ENCODE measurements at places on chromosomes 16 and 17.

DNA sequence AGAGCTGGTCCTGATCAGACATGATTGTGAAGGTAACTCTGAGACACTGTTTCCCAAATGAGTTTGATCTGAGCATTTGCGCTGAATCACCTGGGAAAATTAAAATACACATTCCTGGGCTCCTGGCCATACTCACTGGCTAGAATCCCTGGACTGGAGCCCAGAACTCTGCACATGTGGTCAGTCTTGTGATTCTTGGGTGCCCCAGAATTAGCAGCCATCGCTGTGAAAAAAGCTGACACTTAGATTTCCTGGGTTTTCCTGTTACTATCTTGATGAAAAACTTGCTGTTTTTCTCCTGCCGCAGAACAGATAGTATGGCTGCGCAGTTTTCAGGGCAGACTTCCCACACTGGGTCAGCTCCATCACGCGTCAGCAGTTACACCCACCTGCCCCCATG, 24.6 kb downstream of the NECAB2 start:
- DNase-seq = no peak

DNA sequence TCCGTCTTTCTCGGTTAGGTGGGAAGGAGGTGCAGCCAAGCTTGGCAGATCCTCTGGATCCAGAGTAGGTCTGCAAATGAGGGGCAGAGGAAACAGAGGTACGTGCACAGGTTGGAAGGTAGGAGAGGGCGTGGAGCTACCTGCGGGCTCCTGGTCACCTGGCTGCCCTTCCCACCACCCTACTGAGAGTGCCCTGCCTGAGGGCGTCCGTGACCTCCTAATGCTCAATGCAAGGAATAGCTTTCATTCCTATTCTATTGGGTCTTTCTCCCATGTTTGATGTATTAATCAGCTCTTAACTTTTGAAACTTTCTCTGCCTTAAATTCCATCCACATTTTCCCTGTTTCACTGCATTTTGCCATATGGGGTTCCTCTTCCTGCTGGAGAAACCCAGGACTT, 44.6 kb downstream of the MYH13 start:
- no peak for DNase-seq

DNA sequence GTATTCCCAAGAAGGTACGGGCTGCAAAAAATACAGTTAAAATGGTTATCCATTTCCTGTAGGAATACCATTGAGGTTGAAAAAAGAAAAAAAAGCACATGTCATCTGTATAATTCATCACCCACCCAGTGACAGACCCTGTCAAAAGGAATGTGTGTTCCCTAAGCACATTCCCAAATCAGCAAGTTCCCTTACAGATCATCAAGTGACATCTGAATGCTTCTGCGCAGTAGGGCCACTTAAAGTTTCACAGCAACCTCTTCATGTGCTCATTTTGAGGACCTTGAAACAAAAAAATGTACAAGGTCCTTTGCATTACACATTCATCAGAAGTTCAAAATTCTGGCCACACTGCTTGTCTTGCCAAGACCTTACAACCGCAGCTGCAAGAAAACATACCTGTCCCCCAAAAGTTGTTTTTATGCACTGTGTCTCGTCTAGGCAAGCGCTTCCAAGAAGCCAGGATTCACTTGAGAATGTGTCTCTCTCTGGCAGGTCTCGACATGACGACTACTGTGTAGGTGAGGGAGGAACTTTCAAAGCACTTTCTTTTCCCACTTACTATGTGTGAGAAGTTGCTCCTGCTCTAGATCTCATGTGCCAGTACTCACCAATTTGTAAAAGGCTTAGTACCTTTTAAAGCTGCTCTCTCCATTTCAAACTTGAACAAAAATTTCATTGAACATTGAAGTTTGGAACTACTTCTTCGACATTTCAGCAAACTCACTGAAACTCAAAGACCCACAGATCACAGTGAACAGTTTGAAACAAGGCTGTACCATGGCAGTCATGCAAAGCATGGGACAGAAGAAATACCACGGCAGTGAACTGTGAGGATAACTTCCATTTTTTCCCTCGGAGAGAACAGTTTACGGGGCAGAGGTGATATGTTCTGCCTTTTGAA, 4.3 kb upstream of the POLG2 start:
- no peak for DNase-seq

- DNase-seq = no peak
Observed at GRCh38 chr17:81833921-81834830, 674 bp downstream of the PPP1R27 start.

- no peak for DNase-seq
Observed at GRCh38 chr16:4972938-4973587, 14.9 kb downstream of the SEC14L5 start.

DNA sequence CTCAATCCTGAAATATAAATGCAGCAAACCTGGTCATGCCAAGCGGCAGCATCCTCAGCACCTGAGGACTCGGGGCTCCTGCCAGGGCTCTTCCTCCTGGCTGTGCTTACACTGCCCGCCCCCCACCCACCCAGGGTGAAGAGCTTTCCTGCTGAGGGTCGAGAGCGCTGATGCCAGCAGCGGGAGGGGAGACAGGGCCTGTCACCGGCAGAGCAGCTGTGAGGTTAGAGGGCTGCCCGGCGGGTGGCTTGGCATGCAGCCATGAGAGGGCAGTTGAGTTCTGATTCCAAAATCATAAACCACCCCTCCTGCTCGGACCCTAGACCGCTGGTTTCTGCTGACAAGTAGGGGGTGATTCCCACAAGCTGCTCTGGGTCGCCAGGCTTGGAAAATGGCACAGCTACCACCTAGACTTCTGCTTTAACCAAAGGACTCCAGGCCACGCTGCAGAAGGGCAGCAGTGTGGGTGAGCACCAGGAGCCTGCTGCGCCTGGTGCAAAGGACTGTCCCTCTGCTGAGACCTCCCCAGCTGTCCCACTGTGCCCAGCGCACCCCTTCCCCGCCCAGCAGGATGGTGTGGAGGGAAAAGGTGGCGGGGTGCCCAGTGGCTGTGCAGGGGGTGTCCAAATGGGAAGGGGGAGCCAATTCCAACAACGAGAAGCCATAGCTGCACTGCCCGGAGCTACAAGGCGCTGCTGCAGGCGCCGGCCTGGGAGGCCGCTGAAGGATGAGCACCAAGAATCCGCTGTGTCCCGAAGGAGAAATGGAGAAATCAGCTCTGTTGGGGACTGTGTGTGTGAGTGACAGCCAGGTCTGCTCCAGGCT, 26.6 kb downstream of the MXRA7 start:
- no peak for DNase-seq

DNA sequence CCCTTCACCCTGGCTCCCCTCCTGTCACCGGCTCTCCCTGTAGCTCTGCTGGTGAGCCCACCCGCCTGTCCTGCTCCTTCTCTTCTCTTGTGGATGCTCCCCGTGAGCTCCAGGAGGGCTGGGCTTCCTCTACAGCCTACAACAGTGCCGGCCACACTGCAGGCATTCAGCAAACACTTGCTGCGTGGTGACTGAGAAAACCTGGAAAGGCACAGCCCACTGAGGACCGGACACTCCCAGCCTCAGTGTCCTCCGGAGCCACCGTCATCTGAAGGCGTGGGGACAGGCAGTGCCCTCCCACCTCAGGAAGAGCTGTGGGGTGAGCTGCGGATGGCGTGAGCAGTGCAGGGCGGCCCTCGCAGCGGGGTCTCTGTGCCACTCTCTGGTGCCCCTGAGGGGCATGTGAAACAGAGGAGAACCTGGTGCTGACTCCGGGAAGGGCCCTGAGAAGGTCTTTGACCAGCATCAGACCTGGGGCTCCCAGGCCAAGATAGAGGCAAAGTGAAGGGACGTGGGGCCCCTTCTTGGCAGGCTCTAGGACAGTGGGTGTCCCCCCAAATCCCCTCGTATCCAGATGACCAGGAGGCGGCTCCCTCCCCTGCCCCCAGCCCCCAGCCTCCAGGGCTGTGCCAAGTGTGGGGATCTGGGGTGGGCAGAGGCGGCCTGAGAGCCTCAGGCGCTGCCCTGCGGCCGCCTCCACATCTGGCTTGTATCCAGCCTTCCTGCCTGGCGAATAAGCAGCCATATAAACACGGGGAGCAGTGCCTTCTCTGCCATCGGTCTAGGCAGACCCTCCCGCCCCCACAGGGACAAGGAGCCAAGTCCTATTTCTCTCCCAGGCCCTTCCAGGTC, 44.0 kb upstream of the PABPN1L start:
- no peak for DNase-seq

GRCh38 chr17:83179811-83180210, 100.4 kb downstream of the METRNL start:
- DNase-seq = no peak

DNA sequence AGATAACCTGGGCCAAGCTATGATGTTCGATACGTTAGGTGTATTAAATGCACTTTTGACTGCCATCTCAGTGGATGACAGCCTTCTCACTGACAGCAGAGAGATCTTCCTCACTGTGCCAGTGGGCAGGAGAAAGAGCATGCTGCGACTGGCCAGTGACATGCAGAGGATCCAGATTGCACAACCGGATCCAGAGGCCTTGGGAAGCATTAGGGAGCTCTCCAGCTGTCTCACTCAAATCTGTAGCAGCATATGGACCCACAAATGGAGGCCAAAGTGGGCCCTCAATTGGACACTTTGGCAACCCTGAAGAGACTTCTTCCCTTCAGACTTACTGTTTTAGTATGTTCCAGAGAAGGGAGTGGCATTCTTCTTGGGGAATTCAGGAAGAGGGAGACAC, 20.9 kb downstream of the PDZD9 start:
- no peak for DNase-seq

DNA sequence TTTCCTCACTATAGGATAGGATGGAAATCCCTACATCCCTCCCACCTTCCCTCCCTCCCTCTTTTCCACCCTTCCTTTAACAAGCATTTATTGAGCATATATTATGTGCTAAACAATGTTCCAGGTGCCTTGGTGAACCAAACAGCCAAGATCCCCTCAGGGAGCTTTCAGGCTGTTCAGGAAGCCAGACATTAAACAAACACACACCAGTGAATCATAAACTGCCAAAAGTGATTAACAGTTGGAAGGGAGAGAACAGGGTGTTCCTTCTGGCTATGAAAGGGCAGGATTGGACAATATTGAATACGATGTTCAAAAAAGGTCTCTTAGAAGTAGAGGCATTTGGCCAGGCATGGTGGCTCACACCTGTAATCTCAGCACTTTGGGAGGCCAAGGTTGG, 22.8 kb upstream of the CNEP1R1 start:
- no peak for DNase-seq

DNA sequence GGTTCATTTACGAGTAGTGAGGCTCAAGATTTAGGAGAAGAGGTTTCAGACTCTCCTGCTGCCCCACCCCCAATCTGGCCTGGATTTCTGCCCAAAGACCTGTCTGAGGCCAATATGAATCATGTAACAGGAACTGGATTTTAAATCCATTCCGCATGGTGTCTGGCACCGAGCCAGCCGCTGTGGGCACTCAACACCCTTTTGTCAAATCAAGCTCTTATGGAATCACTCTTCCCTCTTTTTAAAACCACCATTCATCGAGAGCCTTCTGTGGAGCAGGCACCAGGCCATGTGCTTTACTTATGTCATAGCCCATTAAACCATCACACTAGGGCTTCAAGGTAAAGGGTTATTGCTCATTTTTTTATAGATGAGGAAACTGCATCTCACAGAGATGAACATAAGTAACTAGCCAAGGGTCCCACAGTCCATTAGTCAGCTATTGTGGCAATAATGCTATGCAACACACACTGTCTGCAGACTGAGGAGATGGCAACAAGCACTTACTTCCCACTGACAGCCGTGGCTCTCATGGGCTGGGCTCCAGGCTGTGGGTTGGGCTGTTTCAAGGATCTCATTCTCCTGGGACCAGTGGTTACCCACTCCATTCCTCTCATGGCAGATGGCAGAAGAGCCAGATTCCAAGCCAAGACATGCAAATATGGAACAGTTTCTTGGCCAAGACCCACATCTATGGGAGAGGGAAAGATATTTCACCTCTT, 93.6 kb downstream of the WSCD1 start:
- no peak for DNase-seq

DNA sequence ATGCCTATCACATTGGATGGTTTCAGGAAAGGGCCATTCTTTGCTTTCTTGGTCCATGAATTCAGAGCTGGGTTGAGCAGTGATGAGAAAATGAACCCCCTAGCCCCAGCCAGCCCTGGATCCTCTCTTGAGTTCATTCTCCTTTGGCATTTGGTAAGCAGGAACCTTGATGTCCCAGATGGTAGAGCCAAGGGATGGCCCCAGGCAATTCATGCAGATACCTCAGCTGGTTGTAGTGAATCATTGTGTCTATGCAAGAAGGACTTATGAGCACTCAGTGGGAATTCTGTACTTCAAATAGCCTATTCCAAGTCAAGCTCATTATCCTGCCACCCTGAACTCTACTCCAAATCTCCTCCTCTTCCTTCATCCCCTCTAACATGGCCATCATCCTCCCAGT, 412.7 kb downstream of the UTP18 start:
- no peak for DNase-seq

- DNase-seq = peak; percentile 62
Observed at GRCh38 chr17:45160447-45161287, 1.0 kb upstream of the HEXIM2 start.

GRCh38 chr16:24070851-24071250, 185.3 kb upstream of the CACNG3 start:
- DNase-seq = peak; percentile 56

DNA sequence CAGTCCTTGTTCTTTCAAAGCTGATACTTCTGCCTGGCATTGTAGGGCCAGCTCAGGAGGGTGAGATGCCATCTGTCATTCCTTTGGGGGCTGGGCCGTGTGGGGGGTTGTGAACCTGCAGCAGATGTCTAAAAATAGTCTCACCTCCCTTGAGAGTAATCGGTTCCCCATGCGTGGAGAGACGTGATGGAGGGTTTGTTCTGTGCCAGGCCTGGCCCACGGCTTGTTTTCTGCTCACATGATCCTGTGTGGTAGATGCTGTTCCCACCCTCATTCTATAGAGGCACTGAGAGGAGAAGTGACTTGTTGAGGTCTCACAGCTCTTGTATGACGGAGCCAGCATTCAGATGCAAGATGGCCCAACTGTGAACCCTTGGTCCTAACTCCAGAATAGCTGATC, 4.6 kb downstream of the IRF8 start:
- no peak for DNase-seq

DNA sequence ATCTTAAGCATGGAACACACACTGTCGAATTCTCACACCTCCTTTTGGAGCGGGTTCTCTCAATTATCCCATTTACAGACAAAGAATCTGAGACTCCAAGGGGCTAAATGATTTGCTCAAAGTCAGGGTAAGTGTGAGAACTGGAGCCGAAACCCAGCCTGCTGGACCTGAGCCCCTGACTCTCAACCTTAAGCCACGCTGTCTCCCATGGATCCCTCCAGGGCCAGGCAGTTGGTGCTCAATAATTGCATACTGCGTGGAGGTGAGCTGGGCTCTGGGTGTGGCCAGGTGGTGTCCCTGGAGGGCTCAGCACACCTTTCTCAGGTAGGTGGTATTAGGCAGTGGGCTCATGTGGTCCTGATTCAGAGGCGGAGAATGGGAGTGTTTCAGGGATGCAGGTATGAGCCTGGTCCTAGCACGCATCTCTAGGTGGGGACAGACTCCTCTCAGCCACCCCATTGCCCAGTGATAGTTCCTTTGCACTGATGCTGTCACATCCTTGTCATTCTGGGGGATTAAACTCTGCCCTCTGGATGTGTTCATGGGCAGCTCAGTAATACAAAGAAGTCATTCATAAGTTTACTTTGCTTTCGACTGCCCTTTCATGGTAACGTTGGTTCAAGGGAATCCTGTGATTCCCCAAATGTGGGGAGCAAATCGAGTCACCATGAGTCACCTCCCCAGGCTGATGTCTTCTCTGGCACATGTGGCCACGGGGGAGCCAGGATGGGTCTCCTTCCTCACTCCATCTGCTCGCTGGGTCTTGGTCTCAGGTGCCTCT, 399.5 kb upstream of the TNRC6C start:
- no peak for DNase-seq

GRCh38 chr16:70778901-70779309, 22.1 kb downstream of the VAC14 start:
- peak; percentile 75 for DNase-seq
